Hippocampal formation (tissue), 2 donors: ENCODE measurements at places on chromosomes 7 and 10.
A peak's percentile ranks its signal among the peaks of the same experiment; 100 is the strongest.

- DNase-seq: no peak
These were observed 42.7 kb upstream of the LOXL4 start for GRCh38 chr10:98310701-98311100.

GRCh38 chr7:81616951-81617350 is 152.9 kb downstream of the HGF start:
- DNase-seq: no peak

DNA sequence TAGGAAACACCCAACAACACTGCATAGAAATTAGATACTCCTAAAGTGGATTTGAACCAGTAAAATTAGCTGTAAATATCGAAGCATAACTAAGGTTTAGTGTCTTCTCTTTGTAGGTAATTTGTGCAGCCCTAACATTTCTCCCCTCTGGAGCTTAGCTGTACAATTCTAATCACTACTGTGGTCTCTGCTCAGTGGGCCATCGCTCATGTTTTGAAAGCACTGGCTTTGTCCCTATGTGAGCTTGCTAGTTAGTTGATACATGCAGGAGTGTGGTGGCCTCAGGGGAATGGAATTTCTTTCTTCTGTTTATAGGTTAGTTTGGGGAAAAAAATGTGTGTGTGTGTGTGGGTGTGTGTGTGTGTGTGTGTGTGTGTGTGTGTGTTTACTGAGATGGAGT is 373.1 kb downstream of the DPP6 start:
- no peak for DNase-seq

DNA sequence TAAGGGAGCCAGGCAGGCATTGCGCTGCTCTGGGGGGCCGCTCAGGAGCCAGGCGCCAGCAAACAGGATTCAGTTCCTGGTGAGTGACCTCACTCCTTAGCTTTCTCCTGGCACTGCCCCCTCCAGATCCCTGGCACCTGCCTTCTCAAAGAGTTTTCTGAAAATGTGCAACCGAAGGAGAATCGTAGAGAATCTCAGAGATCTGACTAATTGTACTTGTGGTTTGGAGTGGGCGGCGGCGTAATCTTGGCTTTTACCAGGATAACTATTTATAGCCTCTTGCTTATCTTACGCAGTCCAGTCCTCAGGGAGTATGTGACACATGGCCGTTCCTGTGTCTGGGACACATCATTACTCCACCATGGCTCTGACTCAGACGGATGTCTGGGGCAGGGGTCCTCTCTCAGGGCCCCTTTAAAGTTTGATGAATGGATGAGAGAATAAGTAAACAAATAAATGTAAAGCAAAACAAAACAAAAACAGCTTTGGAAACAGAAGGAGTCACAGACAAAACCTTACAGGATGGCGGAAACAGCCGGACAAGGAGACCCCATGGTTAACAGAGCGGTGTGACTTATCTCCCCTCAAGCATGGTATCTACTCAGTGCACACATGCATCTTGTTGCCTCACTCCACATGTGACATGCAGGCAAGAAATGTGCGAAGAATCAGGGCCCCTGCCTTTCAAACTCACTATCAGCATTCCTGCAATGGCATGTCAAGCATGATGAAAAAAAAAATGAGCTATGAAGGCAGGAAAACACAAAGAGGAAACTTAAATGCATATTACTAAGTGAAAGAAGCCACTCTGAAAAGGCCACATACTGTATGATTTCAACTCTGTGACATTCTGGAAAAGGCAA is 99.7 kb downstream of the TNS3 start:
- DNase-seq: no peak

- no peak for DNase-seq
These were observed 181.2 kb upstream of the PRSS58 start for GRCh38 chr7:142438923-142439515.

- no peak for DNase-seq
These were observed 136.6 kb upstream of the TARP start for GRCh38 chr7:38410056-38410455.

DNA sequence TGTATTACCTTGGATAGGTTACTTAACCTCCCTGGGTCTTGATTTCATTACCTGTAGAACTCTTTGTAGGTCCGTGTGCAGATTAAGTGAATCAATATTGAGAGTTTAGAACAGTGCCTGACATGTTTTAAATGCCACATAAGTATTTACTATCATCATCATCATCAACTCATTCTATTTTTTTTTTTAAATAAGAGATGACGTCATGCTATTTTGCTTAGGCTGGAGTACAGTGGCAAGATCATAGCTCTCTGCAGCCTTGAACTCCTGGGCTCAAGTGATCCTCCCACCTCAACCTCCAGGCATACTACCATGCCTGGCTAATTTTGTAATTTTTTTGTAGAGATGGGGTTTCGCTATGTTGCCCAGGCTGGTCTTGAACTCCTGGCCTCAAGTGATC is 132.0 kb upstream of the FZD8 start:
- no peak for DNase-seq

DNA sequence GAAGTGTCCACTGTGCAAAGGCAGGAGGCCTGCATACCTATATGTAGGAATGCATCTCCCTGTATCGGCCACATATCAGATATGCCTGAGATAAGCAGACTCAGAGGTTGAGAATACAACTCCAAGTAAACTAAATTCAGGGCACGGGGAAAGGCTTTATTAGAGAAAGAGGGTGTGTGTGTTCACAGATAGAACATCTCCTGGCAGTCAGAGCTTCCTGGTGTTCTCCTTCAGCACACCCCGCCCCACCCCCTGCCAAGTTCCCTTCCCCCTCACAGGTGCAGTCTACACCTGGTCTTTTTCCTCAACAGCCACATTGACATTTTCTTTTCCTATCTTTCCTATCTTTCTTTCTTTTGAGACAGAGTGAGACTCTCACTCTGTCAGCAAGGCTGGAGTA is 17.1 kb downstream of the GBX1 start:
- DNase-seq: no peak

- no peak for DNase-seq
These were observed 84.2 kb upstream of the MKI67 start for GRCh38 chr10:128210215-128211063.

DNA sequence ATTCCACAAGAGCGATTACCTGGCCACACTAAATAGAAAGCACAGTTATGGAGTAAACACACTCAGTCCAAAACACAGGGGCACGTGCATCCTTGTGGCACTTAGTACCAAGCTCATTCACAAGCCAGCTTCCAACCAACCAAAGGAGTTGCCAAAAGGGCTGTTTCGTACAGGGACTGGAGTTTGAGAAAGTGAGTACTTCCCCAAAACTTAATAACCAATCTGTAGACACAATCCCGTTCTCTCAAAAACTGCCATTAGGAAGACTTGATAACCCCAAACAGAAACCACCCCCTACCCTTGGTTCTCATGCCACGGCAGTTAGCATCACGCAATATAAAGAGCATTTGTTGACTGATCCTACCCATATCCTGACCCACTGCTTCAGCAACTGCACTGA is 166.2 kb upstream of the ASAH2 start:
- DNase-seq: peak; percentile 45

GRCh38 chr7:40888499-40888898 is 753.7 kb downstream of the SUGCT start:
- no peak for DNase-seq

- DNase-seq: no peak
These were observed 165.7 kb upstream of the AHR start for GRCh38 chr7:17132726-17133125.

DNA sequence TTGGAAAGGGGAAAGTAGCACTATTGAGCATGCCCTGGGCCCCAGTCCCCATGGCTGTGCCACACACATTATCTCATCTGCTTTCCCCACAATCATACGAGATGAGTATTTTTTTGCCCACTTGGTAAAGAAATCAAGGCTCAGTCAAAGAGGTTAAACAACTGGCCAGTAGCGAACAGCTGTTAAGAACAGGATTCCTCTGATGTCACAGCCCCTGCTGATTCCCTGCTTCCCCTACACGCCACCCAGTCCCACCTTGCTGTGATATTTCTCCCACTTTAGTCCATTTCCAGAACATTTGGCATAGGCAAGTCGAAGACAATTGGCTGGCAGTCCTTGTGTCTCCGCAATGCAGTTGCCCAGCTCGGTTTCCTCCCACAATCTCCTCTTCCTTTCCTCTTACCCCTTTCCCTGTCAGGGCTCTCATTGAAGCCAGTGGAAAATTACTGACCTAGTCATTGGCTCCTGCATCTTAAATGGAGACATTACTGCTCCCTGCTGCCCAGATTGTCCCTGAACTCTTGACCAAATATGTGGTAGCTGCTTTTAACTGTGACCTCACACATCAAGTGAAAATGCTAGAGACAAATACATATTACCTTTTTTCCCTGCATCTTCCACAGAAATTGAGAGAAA is 56.5 kb upstream of the EEPD1 start:
- DNase-seq: no peak

DNA sequence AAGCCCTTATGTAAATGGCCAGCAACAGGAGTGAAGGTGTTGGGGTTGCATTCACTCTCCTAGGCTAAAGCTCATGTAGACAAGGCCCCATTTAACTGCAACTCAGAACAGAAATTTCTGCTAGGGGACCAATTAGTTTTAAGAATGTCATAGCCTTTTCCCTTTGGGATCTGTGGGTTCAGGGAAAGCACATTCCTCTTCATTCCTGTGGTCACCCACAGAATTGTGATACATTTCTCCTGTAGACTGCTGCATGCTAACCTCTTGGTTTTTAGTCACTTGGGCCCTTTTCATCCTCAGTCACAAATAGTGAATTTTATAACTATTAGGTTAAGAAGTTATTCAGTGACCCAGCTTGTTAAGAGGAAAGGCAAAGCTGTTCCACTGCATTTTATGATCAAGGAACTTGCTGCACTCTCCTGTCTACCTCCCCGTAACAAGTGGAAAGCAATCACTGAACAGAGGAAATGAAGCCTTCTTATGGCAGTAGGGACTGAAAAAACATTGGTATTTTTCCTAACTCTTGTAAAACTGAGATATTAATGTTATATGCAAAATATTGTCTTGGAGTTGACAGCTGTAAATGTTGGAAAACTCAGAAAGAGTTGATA is 124.9 kb downstream of the SND1 start:
- DNase-seq: no peak

DNA sequence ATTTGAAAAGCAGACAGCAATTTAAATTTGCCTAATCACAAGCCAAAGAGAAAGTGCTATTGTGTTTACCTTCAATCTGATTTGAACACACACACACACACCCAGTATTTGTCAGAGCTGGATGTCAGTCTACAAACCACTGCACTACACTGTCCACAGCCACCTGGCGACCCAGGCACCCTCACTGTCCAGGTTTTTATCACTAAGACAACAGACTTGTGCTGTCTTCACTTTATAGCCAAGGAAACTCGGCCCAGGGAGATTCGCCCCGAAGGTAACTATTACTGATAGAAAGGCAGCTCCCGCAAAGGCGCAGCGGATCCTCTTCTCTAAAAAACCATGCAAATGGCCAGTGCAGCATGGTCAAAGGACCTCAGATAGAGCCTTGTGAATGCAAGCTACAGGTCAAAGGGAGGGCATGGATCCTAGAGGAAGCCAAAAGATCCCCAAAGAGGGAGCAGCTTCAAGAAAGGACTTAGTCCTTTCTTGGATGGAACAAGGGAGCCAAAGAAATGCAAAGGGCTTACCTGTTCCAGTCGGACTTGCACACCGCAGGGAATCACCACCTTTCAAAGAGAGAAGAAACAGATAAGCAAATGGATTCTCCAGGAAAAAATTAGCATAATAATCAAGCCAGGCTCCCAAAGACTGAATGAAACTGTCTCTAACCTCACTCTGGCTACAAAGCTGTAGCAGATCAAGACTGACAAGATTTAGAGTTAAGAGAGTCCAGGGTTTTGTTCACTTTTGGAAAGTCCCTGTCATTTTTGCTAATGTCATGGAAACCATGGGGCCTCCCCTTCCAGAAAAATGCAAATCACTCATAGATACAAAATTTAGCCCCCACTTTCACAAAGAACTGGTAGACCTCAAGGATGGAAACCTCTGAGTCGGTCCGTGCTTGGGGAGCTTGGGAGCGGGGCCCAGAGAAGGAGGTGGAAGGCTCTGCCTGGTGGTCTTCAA is 101.1 kb downstream of the TNS3 start:
- no peak for DNase-seq

GRCh38 chr10:112755446-112756234 is 194.4 kb upstream of the TCF7L2 start:
- DNase-seq: peak; percentile 54

DNA sequence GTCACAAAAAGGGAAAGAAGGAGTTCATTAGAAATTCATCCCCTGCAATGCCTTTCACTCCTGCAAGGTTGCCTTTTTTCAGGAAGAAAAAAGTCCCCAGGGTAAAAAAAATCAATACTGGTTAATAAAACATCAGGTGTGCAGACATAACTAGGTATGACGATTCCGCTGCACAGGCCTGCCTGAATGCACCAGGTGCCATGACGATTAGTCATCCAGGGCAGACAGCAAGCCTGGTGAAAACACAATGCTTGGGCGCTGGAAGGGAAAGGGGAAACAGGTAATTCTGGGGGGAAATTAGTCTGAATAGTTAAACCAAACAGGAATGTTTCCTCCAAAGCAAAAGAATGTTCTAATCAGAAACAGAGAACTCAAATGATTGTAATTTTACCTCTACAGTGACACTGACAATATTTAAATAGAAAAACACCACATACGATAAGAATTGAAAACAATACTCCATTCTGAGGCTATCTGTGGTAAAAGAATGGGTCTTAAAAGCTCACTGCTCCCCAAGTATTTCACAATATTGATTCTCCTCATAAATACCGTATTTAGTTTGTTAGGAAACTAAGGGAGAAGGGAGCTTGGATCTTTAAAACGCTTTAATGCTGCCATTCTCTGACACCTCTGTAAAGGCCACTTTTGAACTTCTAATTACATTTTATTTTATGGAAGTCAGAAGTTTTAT is 45.2 kb downstream of the VPS41 start:
- DNase-seq: no peak

DNA sequence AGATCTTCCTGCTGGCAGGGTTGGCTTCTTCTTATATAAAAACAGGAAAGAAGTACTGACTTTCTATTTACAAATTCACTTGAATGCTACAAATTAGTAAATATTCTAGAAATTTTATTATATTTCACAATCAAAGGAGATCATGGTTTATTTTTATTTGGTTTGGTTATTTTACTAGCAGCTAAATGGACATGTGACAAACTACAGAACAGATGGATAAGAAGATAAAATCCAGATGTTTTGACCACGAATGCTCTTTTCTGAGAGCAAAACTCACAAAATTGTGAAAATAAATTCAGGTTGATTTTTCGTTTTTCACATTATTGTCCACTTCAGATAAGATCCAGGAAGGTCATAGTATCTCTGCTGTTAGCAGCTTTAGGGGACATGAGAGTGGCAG is 55.4 kb downstream of the CACNA2D1 start:
- no peak for DNase-seq

DNA sequence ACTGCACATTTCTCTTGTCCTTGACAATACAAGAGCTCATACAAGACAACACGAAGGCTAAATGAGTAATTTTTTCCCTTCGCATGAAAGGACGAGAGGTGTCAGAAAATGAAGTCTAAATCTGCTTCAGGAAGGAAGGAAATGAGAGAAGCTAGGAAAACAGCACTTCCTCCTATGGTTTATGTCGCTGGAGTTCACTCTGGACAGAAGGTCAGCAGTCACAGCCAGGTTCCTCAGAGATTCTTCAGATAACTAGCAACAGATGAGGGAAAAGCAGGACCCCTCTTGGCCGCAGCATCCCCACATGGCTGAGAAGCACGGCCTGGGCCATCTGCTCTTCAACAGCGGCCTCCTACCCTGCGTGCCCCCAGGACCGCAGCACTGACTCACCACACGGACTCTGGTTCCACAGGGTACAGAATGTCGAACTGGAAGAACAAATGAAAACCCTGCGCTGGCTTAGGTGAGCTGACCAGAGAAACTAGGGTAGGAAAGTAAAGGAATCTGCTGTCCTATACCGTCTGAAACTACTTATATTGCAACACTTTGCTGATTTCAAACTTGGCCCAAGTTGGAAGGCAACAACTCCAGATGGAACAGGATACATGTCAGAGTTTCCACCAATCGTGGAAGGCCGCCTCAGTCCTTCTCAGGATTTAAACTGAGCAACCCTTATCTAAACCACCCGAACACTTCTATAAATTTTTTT is 26.3 kb downstream of the DNMBP start:
- DNase-seq: no peak
